Articular chondrocyte of knee joint (primary cell): ENCODE measurements at places on chromosomes 11 and 22. TPM values are rescaled to one million over a fixed set of nuclear protein-coding genes. Genes with fewer than 3 reads are reported as not detected.

FGF19 gene
- total RNA-seq, result not detected in 2 replicates

TUBA8 gene
- 1.0 and 1.2 TPM in 2 replicates for total RNA-seq

SELENOH gene
- 59.8 and 69.5 TPM in 2 replicates for total RNA-seq

P4HA3 gene
- total RNA-seq, result 5.6 and 6.2 TPM in 2 replicates

CHRNA10 gene
- total RNA-seq, result 0.43 and 1.3 TPM in 2 replicates

PRRG4 gene
- under 0.01 and 0.22 TPM in 2 replicates for total RNA-seq

TYR gene
- total RNA-seq, result not detected in 2 replicates

UBASH3B gene
- 31.6 and 36.0 TPM in 2 replicates for total RNA-seq

PSMA1 gene
- total RNA-seq, result 160 and 165 TPM in 2 replicates

LRRC55 gene
- not detected in 2 replicates for total RNA-seq

APLP2 gene
- total RNA-seq, result 557 and 563 TPM in 2 replicates

ARAP1 gene
- total RNA-seq, result 66.3 and 66.9 TPM in 2 replicates
